ENCODE measurements at places on chromosomes 16 and 17.

GRCh38 chr17:15392326-15392741, 50.9 kb upstream of the TEKT3 start:
- peak; percentile 85 for DNase-seq

DNA sequence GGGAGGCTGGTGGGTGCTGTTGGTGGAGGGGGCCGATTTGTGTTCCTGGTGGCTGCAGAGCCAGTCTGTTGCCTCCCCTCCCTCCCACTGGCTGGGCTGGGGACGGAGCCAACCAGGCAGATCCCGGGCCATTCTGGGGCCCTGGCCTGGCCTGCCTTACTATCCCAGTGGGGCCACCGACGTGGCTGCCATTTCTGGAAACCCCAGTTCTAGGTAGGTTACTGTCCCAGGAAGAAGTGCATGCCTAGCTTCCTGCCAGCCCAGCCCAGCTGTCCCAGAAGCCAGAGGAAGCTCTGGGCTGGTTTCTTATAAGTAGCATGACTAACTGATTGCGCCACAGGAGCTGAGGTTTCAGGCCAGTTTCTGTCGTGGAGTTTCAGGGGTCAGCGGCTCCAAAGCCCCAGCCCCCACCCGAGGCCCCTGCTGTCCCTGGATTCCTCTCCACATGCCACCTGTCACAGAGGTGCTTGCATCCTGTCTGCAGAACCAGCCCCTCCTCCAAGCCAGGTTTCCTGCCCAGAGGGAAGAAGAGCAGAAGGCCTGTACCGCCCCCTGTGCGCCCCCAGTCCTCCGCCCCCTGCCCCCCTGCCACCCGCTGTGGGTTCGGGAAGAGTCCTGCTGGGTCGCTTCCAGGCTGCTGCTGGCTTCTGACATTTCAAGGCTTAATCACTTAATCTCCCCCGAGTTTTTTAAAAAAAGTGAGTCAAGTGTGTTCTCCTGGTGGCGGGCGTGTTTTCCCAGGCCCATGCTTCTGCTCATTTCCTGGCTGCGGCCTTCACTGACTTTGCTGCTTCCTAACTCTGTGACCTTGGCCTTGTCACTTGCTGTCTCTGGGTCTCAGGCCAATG, 13.2 kb downstream of the IL4R start:
- DNase-seq: peak; percentile 97

- DNase-seq: no peak
Observed at GRCh38 chr16:75169899-75170405, 21.6 kb downstream of the ZFP1 start.

- DNase-seq: peak; percentile 94
Observed at GRCh38 chr17:2230877-2231276, 72.7 kb downstream of the SMG6 start.

- DNase-seq: no peak
Observed at GRCh38 chr17:82837586-82838320, 2.1 kb downstream of the ZNF750 start.

- peak; percentile 53 for DNase-seq
Observed at GRCh38 chr16:82814059-82814458, 187.3 kb downstream of the CDH13 start.

DNA sequence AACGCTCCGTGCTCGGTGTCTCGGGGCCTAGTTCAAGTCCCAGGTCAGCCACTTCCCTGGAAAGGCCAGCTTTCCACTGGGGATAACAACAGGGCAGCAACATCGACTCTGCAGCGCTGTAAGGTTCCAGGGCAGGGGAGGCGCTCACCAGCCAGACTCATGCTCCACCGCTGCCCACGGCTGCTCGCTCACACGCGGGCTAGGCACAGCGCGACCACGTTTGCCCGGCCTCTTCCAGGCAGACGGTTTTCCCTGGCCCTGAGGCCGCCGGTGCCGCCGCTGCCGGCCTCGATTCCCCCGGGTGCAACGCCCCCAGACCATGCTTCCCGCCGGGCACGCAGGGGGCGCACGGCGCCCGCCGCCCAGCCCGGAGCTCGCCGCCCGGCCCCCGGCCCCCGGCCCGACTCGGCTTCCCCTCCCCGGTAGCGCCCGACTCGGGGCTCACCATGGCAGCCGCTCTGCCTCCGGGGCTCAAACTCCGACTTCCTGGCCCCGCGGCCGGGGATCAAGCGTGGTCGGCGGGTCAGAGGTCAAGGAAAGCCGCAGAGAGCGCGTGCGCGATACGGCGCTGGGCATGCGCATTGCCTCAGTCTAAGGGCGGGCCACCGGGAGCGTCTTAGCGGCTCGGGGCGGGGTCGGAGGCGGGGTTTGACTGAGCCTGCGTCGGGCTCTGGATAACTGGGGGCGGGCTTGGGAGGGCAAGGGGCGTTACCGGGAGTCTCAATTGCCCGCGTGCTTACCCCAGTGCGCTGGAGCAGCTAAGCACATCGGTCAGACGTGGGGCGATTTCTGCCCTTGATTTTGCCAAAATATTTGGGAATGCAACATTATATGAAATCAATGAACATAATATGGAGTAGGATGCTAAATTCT, at the start of gene PAM16:
Gene PAM16 (minus strand): TSS at position 535 of the 873 bp plus-strand sequence. CDS start 87 bp downstream, at position 448.
- peak; percentile 92 for DNase-seq

- peak; percentile 85 for DNase-seq
Observed at GRCh38 chr17:70307430-70308225, 138.3 kb downstream of the KCNJ2 start.

- DNase-seq: peak; percentile 21
Observed at GRCh38 chr17:67440277-67441051, 63.4 kb downstream of the PITPNC1 start.

DNA sequence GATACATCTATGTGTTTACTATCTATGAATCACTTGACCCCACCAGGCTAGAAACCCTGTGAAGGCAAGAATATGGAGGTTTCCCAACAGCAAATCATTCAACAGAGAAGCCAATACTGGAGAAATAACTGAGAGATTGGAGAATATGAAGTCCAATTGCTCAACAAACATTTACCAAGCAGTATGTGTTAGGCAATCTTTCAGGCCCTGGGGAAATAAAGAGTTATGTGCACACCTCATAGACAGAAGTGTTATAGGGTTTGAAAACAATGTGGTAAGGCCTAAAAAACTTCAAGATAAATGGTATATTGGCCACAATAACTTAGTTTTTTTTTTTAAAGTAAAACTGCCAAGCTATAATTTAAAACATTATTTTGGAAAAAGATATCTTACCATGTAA, 1245.8 kb downstream of the CDH11 start:
- DNase-seq: no peak

DNA sequence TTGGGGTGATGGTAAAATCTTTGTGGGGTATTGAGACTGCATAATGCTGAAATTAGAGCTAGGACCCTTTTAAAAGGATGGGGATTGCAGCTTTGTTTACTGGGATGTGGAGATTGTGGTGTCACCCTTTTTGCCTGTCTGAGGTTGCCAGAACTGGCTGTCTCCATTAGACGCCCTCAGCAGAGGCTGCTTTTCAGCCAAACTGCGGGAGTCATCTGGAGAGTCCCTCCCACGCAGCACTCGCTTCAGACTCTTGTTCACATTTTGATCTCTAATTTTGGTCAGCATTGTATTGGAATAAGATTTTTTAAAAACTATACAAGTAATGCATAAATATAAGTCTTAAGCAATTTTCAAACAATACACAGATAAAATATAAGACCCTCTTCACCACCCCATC, 27.9 kb upstream of the JPT2 start:
- DNase-seq: no peak

GRCh38 chr17:37121616-37122015, 172.9 kb downstream of the AATF start:
- DNase-seq: no peak

GRCh38 chr16:57588831-57589230, 39.6 kb upstream of the ADGRG1 start:
- DNase-seq: no peak

DNA sequence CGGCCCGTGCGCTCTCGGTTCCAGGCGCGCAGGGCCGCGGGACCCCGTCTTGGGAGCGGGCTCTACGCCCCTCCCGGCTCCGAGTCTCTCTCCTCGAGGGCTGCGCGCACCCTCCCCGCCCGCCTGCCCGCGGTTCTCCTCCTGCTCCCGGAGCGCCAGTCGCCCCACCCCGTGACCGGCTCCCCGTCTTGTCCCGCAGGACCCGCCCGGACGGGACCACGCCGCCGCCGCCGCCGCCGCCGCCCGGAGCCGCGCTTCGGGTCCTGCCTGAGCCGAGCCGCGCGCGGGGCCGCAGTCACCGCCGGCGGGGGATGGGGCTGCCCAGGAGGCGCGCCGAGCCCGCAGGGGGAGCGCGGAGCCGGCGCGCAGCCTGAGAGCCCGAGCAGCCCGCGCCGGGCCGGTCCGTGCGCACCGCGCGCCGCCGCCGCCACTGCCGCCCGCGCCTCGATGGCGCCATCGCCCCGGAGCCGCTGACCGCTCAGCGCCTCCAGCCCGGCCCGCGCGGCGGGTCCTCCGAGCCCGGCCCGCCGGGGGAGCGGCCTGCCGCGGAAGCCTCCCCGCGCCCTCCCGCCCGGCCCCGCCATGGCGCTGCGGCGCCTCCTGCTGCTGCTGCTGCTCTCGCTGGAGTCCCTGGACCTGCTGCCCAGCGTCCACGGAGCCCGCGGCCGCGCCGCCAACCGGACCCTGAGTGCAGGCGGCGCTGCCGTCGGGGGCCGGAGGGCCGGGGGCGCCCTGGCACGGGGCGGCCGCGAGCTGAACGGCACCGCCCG, at the start of gene SHISA6:
Gene SHISA6 (plus strand): TSS at position 373 of the 770 bp plus-strand sequence.
- no peak for DNase-seq

GRCh38 chr16:85309656-85310587, 197.7 kb upstream of the CIBAR2 start:
- no peak for DNase-seq

DNA sequence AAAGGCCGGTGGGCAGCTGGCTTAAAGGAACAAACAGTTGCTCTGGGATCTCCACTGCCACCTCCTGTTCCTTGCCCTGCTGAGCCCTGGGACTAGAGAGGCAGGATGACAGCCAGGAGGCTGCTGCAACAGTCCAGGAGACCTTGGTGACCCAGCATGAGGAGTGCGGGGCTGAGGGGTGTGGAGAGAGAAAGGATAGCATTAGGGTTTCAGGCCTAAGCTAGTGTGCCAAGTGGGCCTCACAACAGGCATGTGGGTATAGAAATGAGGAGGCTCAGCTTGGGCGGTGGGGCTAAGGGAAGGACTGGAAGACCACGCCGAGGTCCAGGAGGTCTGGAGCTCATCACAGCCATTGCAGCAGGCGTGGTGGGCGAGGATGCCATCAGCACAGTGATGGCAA, 39.8 kb downstream of the SDK2 start:
- no peak for DNase-seq

DNA sequence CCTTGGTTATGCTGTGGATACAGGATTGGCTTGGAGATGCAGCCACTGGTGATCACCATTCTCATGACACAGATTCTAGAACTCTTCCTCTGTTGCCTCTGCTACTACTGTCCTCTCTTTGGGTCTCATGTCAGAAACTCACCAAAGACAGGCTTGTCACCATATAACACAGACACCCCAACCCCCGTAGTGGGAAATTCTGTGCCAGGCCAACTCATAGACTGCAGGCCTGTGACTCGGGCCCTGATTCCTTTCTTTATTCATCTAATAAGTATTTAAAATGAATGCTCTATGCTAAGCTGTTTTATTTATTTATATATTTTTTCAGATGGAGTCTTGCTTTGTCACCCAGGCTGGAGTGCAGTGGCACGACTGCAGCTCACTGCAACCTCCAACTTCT, 9.5 kb downstream of the CYB5D2 start:
- DNase-seq: peak; percentile 67

GRCh38 chr17:47785538-47786123, 36.0 kb downstream of the OSBPL7 start:
- DNase-seq: no peak

- peak; percentile 3 for DNase-seq
Observed at GRCh38 chr16:50473356-50473945, 74.7 kb upstream of the NKD1 start.

GRCh38 chr17:77125432-77125901, 15.3 kb upstream of the SEC14L1 start:
- DNase-seq: peak; percentile 94

DNA sequence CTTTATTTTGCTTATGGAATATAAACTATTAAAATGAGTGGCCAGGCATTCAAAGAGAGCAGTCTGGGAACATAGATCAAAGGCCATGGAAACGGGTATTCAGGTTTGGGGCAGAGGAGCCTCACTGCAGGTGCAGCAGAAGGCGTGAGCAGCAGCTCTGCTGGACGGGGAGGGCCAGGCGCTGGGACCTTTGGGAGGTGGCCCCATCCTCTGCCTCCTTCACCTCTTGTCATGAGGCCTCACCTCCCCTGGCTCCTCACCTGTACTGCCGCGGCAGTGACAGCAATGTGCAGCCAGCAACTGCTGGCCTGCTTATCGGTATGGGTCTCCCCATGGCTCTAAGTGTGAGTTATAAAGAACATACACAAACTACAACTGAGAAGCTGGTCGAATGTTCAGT, 109.4 kb downstream of the CDK5R1 start:
- no peak for DNase-seq

DNA sequence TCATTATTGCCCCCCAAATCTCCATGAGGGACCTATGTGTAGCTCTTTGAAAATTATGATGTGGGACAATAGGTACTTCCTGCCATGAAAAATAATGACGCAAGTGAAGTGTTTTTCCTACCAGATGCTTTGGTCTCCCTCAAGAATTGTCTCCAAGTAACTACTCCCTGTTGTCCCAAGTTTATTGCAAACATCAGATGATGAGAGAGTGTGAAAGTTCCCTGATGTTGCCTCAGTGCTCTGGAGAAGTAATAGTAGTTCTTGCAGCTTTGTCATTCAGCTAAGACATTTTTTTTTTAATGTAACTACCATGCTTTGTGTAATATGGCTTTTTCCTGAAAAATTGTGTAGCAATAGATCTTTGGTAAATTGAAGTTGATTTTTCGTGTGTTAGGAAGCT, 20.1 kb downstream of the LPCAT2 start:
- no peak for DNase-seq

GRCh38 chr16:50602126-50602525, 53.9 kb downstream of the NKD1 start:
- no peak for DNase-seq

- DNase-seq: no peak
Observed at GRCh38 chr17:17679748-17680147, 1.5 kb upstream of the RAI1 start.

DNA sequence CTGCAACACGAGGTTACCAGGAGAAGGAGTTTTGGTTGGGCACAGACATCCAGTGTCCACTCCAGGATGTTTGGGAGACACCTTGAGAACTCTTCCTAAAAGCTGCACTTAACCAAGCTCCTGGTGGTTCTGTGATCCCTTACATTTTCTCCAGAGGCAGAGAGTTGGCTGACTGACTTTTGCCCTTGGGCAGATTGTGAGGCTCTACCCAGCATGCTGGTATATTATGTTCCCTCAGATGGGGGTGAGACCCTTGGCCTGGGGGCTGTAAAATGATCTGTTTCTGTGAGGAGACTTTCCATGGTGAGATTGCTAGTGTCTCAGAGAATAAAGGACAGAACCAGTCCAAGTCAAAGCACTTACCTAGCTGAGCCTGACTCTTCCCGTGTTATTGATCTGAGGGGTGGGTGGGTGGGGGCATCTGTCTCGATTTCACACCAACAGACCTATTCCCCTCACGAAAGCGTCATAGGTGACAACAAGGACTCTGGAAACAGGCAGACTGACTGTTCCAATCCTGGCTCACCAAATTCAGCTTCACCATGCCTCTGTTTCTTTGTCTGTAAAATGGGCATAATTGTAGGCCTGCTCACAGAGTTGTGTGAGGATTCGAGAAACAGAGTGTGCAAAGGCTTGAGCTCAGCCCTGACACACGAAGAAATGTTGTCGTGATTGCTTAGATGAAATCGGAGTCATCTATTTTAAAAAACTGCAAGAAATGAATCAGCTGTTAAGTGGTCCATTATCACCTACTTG, 12.2 kb downstream of the USB1 start:
- DNase-seq: no peak

GRCh38 chr17:77454242-77455095, 313.7 kb downstream of the SEC14L1 start:
- DNase-seq: peak; percentile 49

Data from iris pigment epithelial cell (primary cell).